ENCODE measurements at places on chromosomes 16 and 17.

GRCh38 chr17:17699491-17699890 is 18.2 kb downstream of the RAI1 start:
- DNase-seq, result no peak

DNA sequence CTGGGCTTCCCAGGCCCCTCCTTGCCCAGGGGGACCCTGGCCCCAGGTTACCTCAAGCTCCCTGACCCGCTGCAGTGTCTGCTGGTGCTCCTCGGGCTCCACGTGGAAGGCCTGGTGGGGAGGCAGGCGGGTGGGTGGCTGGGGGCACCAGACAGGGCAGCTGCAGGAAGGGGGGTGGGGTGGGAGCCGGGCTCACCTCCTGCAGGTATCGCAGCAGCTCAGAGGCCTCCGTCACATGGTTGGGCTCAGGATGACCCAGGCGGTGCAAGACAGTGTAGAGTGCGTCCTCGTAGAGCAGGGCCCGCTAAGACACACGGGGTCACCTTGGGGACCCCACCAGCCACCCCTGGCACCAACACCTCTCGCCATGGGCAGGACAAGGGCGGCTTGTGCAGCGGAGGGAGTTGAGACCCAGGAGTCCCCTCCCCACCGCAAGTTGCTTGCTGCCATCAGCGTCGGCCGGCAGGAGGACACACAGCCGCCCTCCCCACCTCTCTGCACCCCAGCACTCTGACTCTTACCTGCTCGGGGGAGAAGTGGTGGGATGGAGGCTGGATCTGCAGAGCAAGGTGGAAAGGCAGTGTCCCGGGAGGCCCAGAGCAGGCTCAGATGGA is 1.1 kb downstream of the UNC13D start:
- no peak for DNase-seq

DNA sequence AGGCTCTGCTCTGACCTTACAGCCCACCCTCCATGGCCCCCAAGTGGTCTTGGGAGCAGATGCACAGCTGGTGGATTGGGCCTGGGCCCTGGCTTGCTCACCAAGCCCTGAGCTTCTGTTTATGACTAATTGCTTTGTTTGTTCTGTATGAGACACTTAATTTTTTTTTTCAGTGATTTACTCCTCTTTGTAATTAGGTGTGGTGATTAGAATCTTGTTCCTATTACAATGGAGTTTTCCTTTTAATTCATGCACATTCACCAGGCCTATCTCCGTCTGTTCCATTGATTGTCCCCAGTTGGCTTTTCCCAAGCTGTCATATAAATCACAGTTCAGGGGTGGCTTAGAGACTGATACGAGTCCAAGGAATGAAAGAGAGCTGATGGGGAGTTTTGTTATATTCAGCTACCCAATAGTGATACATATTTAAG is 242.3 kb downstream of the CCDC182 start:
- DNase-seq, result no peak

DNA sequence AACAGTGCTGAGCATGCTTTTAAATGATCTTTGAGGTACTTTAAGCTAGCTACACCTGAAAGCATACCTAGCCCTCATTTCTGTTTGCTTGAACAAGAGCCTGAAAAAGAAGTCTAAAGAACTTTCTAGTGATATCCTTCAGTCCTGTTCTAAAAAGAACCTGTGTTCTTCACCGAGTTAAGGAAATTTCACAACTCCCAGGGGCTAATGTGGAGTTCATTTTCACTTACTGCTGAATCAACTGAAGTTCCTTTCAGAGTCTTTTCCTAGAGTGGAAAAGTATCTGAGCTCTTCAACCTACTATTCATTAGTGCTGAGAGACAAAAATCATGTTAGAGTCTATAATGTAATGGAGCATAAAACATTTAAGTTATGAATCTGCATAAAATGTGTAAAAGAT is 66.9 kb downstream of the CHD9 start:
- no peak for DNase-seq

DNA sequence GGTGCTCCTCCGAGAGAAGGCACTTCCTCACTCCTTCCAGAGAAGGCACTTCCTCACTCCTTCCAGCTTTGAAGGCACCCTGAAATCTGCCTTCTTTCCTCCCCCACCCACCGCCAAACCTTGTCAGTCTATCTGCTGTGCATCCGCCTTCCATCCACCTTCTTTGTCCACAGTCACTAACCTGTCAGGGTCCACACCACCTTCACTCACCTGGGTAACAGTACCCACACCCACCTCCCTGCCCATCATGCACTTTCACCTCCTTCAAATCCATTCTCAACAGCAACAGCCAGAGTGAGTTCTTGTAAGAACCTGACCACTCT is 5.2 kb downstream of the CCDC102A start:
- no peak for DNase-seq

- DNase-seq, result no peak
Observed at GRCh38 chr17:80703142-80703478, 158.5 kb downstream of the RPTOR start.

DNA sequence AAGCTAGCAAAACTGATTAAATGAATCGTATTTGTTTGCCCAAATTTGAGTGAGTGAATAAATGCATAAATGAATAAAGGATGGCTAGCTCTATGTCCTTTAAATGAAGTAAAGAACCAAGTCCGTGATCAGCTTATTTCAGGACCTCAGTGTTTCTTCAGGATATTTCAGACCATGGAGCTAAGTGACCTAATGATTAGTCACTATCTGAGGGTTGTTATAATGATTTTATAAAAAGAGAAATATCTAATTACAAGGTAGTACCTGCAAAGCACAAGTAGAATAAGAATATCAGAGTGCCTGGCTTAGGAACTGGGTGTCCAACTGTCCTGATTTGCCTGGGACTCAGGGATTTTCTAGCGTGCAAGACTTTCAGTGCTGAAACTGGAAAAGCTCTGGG is 12.5 kb downstream of the KCNJ2 start:
- no peak for DNase-seq

DNA sequence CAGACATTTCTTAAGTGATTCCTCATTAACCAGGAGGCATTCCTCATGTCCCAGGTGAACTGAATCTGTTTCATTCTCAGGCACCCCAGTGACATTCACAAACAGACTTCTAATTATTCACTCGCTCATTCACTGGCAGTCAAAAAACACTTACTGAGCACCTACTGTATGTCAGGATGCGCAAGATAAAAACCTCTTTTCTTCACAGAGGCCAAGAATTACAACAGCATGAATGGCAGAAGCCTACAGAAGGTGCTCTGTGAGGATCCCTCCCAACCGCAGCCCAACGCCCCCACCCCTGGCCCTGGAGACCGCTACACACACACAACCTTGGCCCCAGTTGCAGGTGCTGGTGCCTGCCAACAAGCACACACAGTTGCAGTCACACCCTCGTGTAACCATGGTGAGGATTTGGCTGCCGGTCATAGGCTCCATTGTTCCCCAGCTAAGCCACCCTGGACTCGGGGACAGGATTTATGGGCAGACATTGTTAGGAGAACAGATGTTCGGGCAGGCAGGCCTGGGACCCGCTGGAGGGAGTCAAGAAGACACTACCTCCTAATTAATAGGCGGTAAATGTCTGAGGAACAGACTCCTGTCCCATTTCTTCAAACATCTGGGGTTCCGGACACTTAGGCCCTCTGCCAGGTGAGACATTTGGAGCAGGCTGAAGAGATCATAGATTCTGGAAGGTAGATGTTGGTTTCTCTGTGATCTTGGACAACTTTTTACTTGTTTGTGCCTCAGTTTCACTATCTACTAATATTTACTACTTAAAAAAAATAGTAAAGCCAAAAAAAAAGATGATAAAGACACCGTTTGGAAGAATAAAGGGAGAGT is 43.2 kb downstream of the CUEDC1 start:
- DNase-seq, result peak; percentile 87

DNA sequence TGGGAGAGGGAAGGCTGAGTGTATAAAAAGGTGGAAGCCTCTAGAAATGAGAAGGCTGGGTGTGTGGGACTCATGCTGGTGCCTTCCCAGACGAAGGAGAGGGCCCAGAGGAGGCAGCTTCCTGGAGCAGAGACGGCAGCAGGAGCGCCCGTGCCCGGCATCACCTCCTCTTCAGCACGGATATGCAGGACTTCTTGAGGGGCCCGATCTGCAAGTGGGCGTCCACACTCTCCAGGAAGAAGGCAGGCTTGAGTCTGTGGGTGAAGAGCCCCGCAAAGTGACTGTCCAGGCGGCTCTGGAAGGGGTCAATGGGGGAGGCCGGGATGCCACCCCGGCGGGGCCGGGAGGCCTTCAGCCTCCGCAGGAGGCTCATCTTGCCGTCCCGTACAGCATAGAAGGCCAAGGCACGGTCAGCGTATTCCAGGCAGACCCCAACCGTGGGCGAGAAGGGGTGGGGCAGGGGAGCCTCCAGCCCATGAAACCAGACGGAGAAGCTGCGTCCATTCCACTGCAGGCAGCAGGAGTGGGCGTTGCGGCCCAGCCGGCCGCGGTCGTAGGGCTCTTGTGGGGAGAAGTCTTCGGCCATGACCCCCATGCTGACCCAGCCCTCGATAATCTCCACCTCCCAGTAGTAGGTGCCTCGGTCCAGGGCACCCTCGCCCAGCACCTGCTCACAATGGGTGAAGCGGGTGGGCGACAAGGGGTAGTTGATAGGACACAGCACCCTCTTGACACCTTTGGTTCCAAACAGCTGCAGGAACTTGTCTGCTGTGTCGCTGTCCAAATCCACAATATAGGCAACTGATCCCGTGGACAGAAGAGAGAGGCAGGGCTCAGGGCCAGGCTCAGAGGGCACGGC is 3.8 kb downstream of the TRIM47 start:
- no peak for DNase-seq

GRCh38 chr17:56899403-56899802 is 14.4 kb downstream of the TRIM25 start:
- no peak for DNase-seq

GRCh38 chr17:79944821-79945391 is 90.8 kb downstream of the TBC1D16 start:
- DNase-seq, result no peak

DNA sequence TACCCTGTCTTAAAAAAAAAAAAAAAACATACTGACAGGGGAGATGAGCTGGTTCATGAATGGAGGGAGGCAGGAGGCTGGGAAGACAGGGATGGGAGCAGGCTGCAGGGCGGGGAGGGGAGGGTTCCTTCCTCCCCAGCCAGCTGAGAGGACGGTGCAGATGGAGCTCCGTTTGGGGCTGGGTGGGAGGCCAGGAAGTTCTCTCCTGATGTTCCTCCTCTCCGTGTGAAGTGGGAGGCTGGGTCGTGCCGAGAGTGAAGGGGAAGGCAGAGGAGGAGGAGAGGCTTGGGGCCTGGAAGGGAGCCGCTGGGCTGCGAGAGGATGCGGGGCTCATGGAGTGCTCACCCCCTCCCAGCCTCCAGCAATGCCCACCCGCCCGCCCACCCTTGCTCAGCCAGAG is 21.3 kb downstream of the SBK1 start:
- DNase-seq, result no peak

- no peak for DNase-seq
Observed at GRCh38 chr16:78584991-78585390, 485.5 kb downstream of the WWOX start.

DNA sequence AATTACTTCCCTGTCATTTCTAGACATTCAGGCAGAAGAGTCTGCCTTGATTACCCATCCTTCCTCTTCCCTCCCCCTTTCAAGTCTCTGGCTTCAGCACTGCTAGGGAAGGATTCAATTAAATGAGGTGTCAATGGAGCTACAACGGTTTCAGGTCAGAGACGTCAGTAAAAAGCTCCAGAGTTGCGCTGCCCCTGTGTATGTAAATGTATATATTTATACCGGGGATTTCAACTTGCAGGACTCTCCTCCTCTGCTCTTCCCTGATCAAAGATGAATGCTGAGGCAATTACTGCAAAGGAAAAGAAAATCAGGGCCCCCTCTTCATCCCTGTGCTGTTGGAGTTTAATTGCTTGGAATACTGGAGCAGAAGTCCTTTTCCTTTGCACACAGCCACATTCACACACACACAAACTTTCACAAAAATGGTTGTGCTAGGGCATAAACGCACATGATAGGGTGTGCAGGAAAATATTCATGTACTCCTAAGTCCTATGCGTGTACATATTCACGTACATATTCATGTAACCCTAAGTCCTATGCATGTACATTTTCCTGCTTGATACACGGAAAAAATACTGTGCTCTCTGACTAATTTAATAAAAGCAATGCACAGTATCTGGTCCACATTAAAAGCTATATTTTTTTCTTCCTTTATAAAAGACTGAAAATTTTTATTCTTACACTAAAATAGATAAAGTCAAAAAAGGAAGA is 129.7 kb upstream of the PMFBP1 start:
- no peak for DNase-seq

DNA sequence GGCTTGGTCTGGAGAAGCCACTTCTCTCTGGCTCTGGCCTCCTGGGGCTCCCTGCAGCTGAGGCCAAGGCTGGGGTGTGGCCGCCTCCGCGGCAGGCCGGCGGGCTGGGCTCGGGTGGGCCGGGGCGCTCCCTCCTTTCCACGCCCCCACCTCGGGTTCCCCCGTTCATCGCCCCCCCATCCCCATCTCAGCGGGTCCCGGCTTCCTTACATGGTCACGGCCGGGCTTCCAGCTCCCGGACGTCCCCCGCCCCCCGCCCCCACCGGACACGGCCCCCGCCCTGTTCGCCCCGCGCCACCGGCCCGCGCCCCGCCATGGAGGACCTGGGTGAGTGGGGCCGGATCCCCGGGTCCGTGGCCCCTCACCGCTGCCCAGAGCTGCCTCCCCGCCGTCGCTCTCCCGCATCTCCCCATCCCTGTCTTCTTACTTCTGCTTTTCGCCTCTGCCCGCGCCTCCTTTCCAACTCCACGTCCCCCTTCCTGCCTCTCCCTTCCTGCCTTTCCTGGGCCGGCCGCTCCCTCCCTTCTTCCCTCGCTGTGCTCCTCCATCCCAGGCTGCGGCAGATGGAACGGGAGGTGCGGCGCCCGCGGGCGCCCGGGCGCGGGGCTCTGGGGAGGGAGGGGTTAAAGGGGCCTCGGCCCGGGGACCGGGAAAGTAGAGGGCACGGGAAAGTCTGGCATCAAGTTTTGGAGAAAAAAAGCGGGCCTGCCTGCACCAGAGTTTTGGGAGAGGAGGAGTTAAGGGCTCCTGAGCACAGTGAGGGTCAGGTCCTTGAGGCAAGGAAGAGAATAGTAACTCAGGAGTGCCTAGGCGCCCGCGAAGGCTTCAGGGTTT is at the start of gene TGFB1I1:
Gene TGFB1I1 (plus strand): TSS at position 278 of the 834 bp plus-strand sequence. CDS start 37 bp downstream, at position 315.
- no peak for DNase-seq

- DNase-seq, result no peak
Observed at GRCh38 chr16:67457611-67458010, 23.3 kb downstream of the ATP6V0D1 start.

- DNase-seq, result peak; percentile 20
Observed at GRCh38 chr17:45431531-45432404, 902 bp downstream of the ARHGAP27 start.

DNA sequence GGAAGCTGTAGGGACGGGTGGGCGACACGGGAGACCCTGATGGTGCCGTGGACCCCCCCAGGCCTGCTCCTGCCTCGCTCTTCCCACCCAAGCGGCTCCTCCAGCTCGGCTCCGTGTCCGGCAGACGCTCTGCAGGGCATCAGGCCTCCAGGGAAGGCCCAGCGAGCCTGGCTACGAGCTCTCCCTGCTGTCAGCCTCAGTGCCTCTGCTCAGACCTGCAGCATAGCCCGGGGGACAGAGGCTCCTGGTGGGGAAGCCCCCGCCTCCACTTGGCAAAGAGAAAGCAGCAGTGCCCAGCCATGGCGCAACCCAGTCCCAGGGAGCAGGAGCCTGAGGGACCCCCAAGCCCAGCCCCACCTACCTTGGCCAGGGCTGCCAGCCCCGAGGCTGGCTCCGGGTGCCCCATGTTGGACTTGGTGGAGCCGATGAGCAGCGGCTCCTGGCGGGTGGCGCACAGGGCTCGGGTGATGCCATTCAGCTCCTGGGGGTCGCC is 5.9 kb downstream of the FASN start:
- DNase-seq, result no peak

Measured in hypothalamus (tissue), 51 donors.